ENCODE measurements at places on chromosomes 3 and 15.

DNA sequence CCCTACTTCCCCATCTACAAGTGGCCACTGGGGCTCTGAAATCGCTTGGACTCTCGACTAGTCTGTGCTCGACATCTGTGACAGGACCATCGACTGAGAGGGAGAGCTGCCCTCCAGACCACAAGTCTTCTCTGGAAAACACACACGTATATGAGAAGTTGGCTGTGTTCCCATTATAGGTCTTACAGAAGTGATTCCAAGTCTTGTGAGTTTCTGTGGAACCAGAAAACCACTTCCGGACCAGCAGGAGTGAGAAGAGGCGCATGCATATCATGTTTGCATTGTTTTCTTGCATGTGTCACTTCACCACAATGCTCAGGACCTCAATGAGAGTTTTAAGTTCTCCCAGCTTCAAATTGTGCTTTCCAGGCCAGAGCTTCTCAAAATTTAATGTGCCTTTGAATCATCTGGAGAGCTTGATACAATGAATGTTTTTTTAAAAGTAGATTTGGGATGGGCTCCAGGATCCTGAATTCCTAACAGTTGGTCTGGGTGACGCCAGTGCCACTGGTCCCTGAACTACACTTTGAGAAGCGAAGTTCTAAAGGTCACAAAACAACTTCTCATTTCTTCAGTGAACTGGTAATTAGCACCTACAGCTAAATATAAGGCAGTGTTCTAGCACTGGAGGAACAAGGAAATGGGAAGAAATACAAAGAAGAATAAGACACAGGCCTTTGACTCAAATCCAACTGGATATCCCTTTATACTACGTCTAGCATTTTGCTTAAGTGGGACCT lies 15.7 kb downstream of the LIPC start:
- no peak for DNase-seq

GRCh38 chr15:53384417-53384816 lies 375.0 kb downstream of the WDR72 start:
- DNase-seq, result no peak

DNA sequence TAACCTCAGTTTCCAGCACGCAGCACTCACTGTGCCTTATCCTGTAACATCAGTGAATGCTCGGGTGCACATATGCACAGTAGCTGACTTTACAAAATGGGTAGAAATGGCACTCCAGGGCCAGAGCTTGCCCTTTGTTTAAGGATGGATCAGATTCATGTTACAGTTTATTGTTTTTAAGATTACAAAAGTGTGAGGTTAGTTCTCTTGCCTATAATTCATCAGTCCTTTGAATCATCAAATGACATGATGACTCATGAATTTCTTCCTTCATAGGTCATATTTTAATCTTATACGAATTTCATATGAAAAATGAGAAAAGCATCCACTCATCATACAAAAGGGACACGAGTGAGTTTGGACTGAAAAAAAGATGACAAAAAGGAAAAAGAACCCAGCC lies 545.3 kb downstream of the GBE1 start:
- DNase-seq, result no peak

GRCh38 chr15:101070024-101070423 lies 150.9 kb downstream of the LRRK1 start:
- no peak for DNase-seq

GRCh38 chr3:169980055-169980454 lies 13.4 kb downstream of the SEC62 start:
- no peak for DNase-seq

GRCh38 chr3:142852009-142852408 lies 36.9 kb downstream of the PCOLCE2 start:
- no peak for DNase-seq

- DNase-seq, result no peak
Measured at GRCh38 chr3:175940881-175941280, 1081.7 kb downstream of the NAALADL2 start.

DNA sequence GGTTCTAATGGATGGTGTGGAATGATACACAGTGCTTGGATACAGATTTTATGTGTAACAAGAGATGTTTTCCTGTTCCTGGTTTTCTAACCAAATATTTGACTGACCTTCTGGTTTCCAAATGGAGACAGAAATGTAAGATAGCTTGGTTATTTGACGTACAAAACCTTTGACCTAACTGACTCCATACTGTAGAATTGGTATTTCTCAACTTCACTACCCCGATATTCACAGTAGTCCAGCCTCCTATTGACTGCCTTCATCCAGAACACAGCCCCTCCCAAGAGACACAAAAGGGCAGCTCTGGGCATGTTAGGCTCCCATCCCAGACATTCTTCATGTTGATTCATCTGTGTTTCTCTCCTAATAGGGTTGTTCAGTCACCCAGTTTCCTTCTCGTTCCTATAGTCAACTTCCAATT lies 33.4 kb downstream of the MYO1E start:
- no peak for DNase-seq

GRCh38 chr15:88472225-88472624 lies 4.7 kb downstream of the MRPS11 start:
- no peak for DNase-seq

- DNase-seq, result no peak
Measured at GRCh38 chr3:171535133-171535532, 74.9 kb upstream of the TNIK start.

- no peak for DNase-seq
Measured at GRCh38 chr15:34753236-34753894, 1.4 kb downstream of the GJD2 start.

DNA sequence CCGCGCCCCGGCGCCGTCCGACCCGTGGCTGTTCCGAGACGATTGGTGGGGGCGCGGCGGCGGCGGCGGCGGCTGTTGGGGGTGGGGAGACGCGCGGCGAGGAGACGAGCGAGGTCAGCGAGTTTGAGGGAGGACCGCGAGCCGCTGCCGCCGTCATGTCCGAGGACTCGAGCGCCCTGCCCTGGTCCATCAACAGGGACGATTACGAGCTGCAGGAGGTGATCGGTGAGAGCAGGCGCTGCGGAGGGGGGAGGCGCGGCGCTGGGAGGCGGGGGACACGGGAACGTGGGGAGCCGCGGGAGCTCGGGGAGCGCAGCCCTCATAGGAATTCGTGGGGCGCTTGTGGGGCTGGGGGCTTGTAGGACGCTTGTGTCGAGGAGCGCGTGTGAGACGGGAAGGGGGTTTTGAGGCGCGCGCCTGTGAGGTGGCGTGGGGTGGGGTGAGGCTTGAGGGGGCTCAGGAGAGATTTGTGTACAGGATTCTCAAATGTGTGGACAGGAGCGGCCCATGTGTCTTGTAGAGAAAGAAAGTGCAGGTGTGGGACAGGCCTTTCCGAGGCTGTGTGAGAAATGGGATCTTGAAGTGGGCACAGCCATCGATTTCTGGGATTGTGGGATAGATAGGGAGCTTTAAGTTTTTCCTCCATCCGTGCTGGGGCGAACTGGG lies 518 bp downstream of the OXSR1 start:
- peak; percentile 31 for DNase-seq

GRCh38 chr15:63258658-63259057 lies 18.7 kb upstream of the APH1B start:
- no peak for DNase-seq

GRCh38 chr15:69417581-69417980 lies 3.4 kb downstream of the KIF23 start:
- no peak for DNase-seq

DNA sequence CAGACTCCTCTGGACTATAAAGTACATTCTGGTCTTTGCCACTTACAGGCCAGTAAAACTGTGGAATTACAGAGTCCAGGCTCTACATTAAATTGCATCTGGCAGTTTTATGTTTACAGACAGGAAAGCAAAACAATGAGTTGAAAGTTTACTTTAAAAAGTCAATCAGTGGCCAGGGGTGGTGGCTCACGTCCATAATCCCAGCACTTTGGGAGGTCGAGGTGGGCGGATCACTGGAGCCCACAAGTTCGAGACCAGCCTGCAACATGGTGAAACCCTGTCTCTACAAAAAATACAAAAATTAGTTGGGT lies 53.8 kb downstream of the TM4SF4 start:
- DNase-seq, result no peak

GRCh38 chr3:166462891-166463470 lies 625.8 kb upstream of the BCHE start:
- DNase-seq, result no peak

GRCh38 chr3:147222291-147222690 lies 184.1 kb downstream of the ZIC4 start:
- DNase-seq, result no peak

DNA sequence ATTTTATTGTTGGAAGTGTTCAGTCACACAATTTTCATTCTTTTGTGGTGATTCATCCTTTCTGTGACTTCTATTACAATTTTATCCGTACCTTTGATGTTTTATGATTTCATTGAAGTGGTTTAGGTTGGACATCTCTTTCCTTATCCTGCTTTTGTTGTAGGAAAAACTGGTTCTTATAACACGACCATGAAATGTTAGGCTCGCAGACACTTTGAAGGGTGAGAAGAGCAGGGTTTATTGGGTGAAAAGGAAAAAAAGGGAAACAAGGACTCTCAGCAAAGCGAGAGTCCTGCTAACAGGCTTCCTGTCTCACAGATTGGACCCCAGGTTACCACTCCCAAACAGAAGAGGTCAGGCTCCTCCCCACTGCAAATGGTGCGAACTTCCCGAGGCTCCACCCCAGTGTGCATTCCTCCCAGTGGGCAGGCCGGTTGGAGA lies 257.4 kb downstream of the STXBP5L start:
- DNase-seq, result no peak

GRCh38 chr15:62603742-62604141 lies 438.7 kb upstream of the C2CD4B start:
- no peak for DNase-seq

GRCh38 chr3:178072391-178073305 lies 463.6 kb upstream of the KCNMB2 start:
- no peak for DNase-seq

DNA sequence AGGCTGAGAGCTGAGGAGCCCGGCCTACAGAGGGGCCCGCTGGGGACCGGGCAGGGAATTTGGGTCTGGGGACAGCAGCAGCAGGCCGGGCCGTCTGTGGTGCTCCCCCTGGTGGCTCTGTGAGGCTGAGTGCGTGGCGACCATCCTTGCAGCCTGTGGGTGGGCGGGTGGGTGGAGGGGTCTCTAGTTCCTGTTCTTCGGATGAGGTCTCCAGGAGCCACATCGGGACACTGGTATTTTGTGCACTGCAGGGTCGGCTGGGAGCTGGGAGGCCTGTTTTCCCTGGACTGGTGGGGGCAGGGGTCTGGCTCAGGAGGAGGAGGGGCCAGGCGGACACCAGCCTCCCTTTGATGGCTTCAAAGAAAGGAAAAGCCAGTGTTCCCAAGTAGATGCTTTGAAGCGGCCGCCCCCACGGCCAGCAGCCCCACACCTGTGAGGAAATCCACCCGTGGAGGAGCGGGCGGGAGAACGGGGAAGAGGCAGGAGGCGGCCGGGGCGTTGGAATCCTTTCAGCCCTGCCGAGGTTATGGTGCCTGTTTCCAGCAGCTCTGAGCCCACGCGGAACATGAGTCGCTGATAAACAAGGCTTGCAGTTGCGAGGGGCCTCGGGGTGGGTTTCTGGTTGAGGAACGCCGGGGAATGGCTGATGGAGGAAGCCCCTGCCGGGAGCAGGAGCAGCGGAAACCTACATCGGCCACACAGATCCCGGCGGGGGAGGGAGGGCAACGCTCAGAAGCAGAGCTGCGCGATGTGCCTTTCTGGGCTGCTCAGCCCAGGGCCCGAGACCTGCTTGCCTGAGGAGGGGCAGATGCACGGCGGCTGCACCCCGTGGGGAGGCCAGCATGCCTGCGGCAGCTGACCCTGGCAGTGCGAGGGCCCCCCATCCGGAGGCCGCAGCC lies 154.3 kb downstream of the NSMCE3 start:
- no peak for DNase-seq

- DNase-seq, result no peak
Measured at GRCh38 chr3:111521891-111522290, 20.1 kb upstream of the CD96 start.

DNA sequence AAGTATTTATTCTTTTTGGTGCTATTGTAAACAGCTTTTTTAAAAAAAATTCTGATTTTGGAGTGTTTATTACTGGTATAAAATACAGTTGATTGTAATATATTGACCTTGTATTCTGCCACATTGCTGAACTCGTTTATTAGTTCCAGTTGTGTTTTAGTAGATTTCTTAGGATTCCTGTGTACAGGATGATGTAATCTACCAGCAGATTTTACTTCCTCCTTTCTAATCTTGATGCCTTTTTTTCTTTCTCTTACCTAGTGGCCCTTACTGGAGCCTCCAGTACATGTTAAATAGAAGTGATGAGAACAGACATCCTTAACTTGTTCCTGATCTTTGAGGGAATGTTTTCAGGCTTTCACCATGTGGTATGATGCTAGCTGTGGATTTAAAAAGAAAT lies 70.4 kb upstream of the KY start:
- DNase-seq, result no peak

DNA sequence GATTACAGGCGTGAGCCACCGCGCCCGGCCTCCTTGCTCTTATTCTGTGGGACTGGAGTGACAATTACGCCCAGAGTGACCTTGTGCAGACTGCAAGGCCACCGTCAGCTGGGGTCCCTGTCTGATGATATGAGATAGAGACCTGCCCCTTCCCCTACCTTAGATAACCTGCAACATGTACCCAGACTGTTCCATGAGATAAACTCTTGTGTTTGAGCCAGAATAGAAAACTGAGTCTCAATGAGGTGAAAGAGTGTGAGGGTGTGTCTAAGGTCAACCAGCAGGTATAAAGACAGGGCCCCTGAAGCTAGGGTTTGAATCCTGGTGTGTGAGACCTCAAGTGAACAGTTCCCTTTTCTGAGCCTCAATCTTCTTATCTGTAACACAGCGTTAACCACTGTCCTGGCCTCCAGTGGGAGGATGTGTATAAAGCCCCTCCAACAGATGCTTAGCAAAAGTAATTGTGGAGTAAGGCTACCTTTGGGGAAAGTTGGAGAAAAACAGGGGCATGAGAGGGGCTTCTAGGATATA lies 6.0 kb downstream of the TADA3 start:
- DNase-seq, result no peak

DNA sequence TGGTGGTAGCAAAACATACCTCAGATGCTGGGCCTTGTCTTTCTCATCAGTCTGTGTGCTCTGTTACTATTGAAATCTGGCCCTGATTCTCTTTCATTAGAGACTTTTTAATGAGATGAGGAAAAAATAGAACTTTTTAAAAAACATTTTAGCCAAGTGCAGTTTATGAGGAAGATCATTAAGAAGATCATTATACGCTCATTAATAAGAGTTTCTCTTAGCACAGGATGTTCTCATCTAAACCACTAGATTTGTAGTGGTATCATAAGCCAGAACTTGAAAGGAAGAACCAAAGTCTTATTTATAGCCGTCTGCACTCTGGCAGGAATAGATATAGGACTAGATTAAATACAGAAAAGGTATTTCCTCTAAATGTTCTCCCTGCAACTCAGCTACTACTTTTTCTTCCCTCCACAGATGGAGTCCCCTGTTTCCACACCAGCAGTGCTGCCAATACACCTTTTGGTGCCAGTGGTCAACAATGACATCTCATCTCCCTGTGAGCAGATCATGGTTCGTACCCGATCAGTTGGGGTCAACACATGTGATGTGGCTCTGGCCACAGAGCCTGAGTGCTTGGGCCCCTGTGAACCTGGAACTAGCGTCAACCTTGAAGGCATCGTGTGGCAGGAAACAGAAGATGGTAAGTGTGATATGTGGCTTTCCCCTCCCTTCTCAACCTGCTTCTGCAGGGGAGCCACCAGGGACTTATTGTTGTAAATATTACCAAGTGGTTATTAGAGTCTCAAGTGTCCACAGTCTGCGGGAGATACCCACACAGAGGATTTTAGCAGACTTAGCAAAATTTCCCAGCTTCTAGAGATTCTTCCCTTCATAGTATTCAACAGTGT lies 152.8 kb downstream of the RBPMS2 start:
- DNase-seq, result no peak

GRCh38 chr3:19334120-19334519 lies 185.8 kb downstream of the KCNH8 start:
- no peak for DNase-seq
